ENCODE measurements at places on chromosomes 5 and 9.
A peak's percentile ranks its signal among the peaks of the same experiment; 100 is the strongest.

DNA sequence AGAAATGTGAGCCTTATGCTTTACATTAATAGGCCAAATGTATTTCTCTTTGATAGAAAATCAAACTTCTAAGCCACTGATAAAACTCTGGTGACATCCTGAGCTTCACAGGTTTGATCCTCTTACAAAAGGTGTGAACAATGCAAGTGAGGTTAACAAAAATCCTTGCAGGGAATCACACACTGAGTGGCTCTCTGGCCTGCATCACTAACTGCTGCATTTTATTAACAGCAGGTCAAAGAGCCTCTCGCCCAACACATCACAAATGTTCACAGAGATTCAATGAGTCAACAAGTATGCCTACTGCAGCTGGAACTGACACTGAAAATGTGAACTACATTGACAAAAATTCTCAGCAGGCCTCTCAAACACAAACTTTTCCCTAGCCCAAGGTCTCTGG lies 122.3 kb downstream of the SEMA5A start:
- DNase-seq: no peak

- DNase-seq: no peak
Observed at GRCh38 chr9:121815546-121816448, 164.4 kb downstream of the DAB2IP start.

GRCh38 chr9:137136881-137137607 lies 1.9 kb upstream of the GRIN1 start:
- no peak for DNase-seq

DNA sequence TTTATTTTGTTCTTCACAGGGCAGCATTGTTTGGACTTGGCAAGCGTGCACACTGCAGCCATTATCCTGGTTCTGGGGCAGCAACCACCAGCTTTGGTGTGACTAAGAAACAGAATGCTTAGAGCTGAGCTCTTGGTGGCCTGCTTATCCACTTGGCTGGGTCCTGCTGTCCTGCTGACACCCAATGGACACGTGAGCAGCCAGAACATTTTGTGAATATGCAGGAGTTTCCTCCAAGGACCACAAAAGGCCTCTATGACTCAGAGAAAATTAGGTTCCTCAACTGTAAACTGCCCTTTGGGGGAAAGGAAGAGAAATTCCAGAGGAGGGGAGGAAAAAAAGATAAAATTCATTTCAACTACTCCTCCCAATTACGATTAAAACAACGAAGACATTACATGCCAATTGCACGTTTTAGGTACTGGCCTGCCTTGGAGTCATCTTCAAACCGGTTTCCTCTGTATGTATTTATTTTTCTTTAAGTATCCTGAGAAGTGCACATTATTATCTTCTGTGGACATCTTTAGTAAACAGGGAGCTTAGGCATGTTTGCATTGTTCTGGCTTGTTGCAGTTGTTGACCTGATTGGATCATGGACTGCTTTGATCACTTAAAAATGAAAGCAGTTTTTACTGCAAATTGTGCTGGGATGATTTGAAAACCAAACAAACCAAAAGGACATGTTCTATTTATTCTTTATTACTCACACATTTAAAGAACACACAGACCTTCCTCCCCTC lies 82.3 kb upstream of the TLE4 start:
- no peak for DNase-seq

- DNase-seq: peak; percentile 67
Observed at GRCh38 chr5:156402387-156402921, 75.5 kb downstream of the SGCD start.

DNA sequence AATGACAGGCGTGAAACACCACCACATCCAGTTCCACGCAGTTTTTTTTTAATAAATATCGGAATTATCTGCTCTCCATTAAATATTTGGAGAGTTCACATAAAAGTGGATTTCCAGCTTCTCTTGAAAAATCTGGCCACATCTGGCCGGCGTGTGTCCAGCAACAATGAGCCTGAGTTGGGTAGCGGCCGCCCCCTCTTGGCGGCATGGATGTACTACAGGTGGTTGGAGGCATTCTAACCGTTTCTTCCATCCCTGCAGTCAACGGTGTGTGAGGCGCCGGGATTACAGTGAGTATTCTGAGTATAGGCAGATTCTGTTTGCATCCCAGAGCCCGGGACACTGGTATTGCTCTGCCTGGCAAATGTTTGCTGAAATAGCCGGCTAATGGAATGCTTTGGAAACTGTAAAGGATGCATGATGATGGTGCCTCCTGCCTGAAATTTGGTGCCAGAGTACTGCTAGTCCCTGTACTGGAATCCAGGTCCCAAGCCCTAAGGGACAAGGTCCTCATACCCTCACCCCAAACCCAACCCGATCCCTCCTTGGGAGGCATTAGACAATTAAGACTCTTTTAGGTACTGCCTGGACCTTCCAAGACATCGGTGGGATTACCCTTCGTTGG lies 13.6 kb upstream of the GM2A start:
- DNase-seq: peak; percentile 46

- no peak for DNase-seq
Observed at GRCh38 chr5:54443270-54443669, 12.2 kb upstream of the HSPB3 start.

GRCh38 chr5:78577071-78577807 lies 71.3 kb downstream of the LHFPL2 start:
- no peak for DNase-seq

DNA sequence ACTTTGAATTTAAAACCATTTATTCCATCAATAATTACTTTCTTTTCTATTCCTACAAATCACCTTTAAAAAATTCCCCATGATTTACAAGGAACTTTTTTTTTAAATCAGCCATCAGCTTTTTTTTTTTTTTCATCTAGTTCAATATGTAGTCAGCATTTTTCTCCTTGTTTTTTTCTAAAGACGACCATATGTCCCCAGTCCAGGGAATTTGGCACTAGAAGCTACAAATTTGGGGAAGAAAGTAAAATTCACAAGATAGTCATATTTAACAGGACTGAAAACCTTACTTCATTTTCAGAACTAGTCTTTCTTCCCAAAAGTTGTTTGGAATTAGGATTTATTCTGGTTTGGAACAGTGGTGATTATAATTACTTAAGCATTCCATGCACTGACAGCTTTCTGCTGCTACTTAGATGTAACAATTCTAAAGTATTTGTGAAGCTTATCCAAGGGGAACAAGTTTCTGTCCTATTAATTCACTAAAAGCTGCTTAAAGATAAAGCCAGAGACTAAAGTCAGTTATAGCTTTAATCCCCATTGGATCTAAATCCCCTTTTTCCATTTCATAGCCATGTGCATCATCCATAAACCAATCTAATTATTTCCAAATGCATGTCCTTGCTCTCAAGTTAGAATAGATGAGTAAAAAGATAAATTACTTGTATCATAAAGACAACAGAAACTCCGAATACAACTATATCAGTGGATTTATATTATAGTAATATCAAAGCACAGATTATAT lies 7.4 kb upstream of the SNCAIP start:
- no peak for DNase-seq
